ENCODE measurements at places on chromosomes 11 and 22.

DNA sequence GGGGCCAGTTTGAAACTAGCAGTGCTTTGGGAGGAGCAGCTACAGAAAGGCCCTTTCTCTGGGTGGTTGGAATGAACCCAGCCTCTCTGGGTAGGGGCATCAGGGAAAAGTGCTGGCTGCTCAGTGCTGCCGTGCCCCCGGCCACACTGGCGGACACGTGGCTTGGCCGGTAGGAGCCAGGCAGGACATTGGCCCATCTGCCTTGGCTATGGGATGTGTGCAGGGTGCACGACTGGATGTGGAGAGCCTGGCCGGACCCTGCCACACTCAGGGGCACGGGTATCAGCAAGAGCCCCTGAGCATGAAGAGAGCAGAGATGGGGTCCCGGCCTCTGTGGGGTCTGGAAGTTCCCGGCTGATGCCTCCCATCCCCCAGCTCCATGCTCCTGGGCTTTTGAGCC, 46.6 kb downstream of the TPCN2 start:
- no peak for DNase-seq

- DNase-seq = no peak
These were observed 57.9 kb downstream of the NF2 start for GRCh38 chr22:29661336-29661735.

DNA sequence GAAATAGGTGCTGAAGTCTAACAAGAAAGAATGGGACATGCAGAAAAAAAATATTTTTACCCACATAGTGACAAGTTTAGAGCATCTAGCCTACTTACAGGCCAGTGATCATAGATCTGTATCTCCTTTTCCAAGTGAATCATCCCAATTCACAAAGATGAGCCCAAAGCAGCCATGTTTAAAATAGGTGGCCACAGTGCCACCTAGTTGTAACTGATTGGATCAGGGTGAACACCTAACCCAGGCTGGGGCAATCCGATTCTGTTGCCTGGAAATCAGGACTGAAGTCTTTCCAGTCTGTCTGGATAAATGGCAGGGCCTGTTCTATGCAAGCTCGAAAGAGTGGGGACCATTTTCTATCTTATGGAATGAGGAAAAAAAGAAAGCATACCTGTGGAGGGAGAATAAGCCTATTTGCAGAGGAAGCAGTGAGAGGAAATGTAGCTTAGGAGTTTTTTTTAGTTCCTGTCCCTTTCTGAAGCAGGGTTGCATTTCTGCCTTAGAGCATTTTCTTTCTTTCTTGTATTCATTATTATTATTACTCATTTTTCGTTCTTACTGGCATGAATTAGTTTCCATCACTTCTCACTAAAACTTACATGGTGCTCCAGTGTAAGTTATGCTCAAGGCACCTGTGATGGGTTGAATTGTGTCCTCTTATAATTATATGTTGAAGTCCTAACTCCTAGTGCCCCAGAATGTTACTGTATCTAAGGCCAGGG, 113.2 kb upstream of the RAG2 start:
- DNase-seq = no peak

DNA sequence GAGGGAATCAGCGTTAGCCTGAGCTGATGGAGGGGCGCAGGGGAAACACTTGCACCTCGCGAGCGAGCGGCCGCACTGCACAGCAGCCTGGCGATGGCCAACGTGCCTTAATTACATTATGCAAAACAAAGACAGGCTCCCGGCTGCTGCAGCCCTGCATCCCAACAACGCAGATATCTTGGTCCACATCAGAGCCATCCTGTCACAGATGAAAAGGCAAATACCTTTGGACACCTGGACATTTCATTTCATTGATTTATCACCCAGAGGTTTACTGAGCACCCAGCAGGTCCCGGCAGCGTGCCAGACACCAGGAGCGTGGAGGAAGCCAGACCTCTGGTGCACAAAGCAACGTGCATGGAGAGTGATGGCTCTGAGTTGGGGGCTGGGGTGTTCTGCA, 843.0 kb downstream of the TBC1D22A start:
- no peak for DNase-seq

- DNase-seq = peak; percentile 98
These were observed 6.7 kb downstream of the IL18 start for GRCh38 chr11:112156956-112157766.

- DNase-seq = no peak
These were observed 116.8 kb downstream of the MED15 start for GRCh38 chr22:20624161-20624616.

DNA sequence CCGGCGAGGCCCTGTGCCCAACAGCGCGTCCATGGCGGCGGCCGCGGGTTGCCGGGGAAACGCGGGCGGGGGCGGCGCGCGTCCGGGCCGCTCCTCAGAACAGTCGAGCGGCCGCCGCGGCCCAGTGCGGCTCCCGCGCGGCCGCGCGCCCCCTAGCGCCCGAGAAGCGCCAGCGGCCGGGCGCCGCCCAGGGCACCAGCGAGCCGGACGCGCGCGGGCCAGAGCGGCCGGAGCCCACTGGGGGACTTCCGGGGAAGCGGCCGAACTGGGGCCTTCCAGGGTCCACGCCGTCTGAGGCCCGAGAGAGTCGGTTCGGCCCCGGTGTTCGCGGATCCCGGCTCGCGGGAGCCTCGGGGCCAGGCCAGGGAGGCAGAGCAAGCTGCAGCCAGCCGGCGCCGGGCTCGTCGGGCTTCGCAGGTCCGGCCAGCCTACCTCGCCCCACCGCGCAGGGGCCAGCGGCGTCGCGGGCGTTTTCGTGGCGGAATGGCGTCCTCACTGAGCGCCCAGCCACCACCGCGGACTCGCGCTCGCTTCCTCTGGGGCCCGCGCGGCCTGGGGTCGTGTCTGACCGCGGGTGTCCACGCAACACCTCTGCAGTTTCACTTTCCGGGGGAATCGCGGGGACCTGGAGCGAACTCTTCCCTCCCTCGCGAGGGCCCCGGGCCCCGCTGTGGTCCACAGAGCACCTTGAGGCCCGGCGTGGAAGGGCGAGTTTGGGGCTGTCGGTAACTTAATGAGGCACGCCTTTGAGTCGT, at the start of gene DENND6B:
Gene DENND6B (minus strand): TSS at position 57 of the 755 bp plus-strand sequence. CDS start 24 bp downstream, at position 33.
- peak; percentile 85 for DNase-seq

DNA sequence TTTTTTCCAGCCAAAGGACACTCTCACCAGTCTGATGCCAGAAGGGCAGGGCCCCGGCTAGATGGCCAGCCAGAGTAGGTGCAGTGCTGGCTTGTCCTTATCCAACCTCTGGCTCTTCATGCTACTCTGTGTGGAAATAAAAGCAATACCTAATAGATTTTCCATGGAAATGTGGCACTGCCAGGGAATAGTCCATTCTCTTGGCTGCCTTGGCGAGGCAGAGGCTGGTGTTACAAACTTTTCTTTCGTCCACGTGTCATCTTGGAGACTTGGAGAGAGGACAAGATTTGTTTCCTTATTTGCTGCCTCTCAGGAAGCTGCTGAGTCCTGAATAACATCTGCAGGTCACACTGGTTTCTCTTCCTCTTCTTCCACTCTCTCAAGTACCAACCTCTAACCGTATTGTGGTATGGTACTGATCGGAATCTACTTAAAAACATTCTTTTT, 17.2 kb upstream of the C1QTNF4 start:
- DNase-seq = no peak

DNA sequence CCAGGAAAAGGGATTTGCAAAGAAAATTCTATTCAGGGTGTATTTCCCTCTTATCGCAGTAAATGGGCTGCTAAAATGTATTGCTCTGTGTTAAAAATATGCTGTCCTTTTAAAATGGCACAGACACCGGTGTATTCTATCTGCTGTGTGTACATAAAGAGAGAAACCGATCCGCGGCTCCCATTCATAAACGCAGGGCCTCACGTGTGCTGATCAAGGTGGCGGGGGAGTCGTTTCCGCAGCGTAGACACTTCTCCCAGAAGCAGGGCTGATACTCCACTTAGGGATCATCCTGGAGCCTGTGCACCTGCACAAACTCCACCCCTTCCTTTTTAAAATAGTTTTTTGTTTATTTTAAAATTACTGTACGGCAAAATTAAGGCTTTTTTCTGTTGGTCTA, 26.1 kb upstream of the IGSF9B start:
- DNase-seq = no peak

- DNase-seq = no peak
These were observed 18.9 kb upstream of the WNT11 start for GRCh38 chr11:76225122-76225611.

DNA sequence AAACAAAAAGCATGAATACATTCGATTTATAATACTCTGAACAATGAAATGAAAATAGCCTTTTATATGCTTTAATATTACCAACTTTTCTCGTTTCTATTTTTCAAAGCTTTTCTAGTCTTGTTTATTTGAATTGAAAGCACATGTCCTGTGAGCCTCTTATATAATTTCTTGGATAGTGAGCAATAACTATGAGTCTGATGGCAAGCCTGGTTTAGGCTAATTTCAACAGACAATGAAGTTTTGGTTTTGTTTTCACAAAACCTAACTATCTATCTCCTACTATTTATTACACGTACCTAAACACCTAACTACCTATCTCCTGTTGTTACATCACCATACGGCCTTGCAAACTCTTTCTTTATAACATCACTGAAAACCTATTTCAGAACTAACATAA, 29.2 kb upstream of the CEP126 start:
- no peak for DNase-seq

GRCh38 chr11:130192845-130193267, 33.3 kb downstream of the ST14 start:
- DNase-seq = no peak

DNA sequence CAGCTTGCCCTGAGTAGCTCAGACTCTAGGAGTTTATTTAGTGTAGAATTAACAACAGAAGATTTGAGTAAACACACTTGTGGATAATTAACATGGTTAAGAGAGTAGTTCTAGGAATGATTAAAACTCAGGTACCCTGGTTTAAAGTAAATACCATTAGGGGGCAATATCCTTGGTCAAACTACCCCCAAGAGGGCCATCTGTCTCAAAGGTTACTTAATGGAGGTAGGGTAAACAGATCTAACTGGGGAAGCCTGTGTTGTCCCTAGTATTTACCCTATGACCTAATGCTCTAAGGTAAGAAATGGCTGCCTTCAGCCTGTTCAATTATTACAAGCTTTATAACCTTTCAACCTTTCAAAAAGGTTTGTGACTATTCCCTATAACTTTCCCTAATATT, 10.6 kb upstream of the GLYATL1 start:
- no peak for DNase-seq

- no peak for DNase-seq
These were observed 37.2 kb downstream of the RTL6 start for GRCh38 chr22:44460691-44461375.

GRCh38 chr11:68053117-68053516, 14.3 kb downstream of the TCIRG1 start:
- no peak for DNase-seq

GRCh38 chr11:46972821-46973220, 36.3 kb downstream of the CSTPP1 start:
- no peak for DNase-seq

DNA sequence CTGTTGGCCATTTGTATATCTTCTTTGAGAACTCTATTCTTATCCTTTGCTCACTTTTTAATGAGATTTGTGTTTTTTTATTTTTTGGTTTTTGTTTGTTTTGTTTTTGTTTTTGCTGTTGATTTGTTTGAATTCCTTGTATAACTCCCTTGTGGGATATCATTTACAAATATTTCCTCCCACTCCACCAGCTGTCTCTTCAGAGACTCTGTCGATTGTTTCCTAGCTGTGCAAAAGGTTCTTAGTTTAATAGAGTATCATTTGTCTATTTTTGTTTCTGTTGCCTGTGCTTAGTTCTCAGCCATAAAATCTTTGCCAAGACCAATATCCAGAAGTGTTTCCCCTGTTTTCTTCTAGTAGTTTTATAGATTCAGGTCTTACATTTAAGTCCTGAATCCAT, 82.4 kb downstream of the ARHGAP32 start:
- no peak for DNase-seq

GRCh38 chr22:50568626-50569025, 5.9 kb upstream of the SYCE3 start:
- DNase-seq = no peak

DNA sequence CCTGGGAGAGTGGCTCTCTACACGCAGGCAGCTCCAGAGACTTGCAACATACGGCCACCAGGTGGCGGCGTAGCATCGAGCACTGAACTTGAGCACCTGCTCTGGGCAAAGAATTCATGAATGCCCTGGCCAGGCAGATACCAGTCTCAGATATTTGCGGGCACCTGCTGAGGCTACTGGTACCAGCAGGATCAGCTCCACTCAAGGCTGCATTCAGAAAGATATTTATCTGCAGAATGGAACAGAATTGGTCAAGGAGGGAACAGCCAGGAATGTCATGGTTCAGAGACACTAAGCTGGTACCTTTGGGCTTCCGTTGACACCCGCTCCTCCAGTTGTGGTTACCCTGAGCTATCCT, 10.8 kb upstream of the CCDC86 start:
- DNase-seq = peak; percentile 69

GRCh38 chr22:44604991-44605390, 97.0 kb upstream of the PRR5 start:
- DNase-seq = no peak

DNA sequence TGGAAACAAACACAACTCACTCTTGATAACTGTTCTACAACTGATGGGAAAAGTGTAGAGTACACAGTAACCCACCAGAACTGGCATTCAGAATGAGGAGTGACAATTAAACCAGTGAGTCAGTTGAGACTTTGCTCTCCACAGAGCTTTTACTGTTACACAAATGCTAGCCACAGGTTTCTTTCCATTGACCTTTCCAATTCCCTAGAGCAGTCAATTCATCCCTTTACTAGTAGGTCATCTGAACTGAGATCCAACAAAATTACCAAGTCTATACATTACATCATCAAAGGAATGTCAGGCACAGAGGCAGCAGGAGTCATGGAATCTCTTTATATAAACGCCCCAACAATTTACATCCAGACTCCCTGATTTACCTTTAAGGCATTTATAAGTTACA, 65.9 kb downstream of the PHF21A start:
- peak; percentile 74 for DNase-seq

- no peak for DNase-seq
These were observed 6.6 kb upstream of the MRGPRG start for GRCh38 chr11:3225159-3225758.

DNA sequence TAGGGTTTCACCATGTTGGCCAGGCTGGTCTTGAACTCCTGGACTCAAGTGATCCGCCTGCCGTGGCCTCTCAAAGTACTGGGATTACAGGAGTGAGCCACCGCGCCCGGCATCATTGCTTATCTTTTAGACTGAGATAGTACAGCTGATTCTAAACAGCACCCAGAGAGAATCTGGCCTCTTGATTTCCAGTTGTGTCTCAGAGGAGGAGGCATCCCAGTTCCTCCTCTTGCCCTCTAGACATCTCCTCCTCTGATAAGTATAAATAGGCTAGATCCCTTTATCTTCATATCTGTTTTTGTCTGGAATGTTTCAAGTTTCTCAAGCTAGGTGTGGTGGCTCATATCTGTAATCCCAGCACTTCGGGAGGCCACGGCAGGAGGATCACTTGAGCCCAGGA, 7.0 kb downstream of the MARK2 start:
- no peak for DNase-seq
